ENCODE measurements at places on chromosomes 12 and 14.

DNA sequence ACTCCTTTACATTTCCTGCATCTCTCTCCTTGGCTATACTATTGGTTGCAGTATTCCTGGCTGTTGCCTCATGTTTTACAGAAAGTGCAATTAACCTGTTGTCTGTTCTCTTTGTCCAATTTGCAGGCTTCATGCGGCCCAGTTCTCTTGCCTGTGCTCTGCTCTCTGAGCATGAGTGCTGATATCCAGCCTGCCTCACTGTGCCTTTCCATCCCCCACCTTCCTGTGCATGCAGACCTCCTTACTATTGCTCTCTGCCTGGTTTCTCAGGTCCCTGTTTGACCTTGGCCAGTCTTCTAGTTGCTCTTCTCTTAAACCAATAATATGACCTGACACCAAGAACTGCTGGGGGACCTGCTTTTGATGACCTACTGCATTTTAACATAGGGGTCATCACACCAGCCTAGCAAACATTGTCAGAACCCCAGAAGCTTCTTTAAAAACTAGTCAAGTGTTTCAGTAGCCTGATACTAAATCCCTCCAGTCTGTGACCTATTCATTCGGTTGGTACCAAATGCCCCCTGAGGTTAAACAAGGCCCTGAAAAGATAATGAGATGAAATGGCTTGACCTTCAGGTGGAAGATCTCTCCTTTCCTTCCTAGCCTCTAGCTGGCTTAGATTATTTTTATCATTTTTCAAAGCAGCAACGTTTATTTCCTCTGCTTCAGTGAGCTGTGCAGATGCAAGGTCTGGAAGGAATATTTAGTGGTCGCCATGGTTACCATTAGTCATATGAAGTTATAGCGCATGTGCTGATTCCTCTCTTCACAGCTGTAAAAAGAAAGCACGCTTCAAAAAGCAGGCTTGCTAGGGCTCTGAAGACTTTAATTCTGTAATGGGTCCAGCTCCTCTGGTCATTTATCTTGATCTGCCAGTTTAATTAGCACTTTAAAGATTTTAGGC lies 216.5 kb downstream of the PHLDA1 start:
- DNase-seq = peak; percentile 3

GRCh38 chr14:89826596-89826995 lies 127.9 kb downstream of the EFCAB11 start:
- DNase-seq = no peak

DNA sequence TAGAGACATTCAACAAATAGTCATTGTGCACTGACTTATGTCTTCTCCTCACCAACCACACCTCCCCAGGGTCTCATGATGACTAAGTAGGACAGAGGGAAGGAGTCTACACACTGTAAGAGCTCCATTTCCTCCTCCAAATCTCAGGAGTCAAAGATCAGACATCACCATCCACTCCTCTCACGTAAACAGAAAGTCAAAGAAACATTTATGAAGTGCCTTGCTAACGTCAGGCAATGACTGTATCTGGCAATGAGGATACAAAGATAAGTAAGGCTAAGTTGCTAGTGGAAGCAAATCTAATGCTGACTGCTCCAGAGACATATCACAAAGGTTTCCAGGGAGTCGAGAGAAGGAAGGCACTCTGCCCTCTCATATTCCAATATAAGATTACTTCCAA lies 88.9 kb downstream of the SLC2A13 start:
- no peak for DNase-seq

GRCh38 chr14:23536494-23536893 lies 15.1 kb downstream of the ZFHX2 start:
- no peak for DNase-seq

DNA sequence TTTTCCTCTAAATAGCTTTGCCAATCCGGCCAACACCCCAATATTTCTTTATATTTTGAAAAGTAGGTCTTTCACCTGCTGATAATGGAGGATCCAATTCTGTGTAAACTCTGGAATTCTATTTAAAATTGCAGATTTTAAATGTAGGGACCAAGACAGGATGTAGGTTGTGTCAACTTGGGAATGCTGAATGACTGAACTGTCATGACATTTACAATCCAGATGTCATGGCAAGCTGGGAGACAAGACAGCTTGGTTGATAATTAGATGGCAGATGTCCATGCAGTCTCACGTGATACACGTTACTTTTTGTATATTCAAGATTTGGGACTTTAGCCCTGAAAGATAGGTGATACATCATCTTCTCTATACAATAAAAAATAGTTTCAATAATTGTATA lies 477.2 kb downstream of the DIO2 start:
- no peak for DNase-seq

- no peak for DNase-seq
Observed at GRCh38 chr12:103182299-103182698, 224.8 kb downstream of the ASCL1 start.

- DNase-seq = peak; percentile 3
Observed at GRCh38 chr12:40622246-40622838, 69.9 kb upstream of the CNTN1 start.
